Type B pancreatic cell (in vitro differentiated cells): ENCODE measurements at places on chromosomes 5 and 9. TPM values are rescaled to one million over a fixed set of nuclear protein-coding genes. Genes with fewer than 3 reads are reported as not detected.

- H3K4me3 ChIP-seq, result no peak overlapping the region
- H3K27ac ChIP-seq, result no peak overlapping the region
- H3K36me3 ChIP-seq, result peaks cover 3% of the 10 kb centered on the region
- H3K4me1 ChIP-seq, result peaks cover 7% of the 10 kb centered on the region
- DNase-seq, result no peak
- H3K27me3 ChIP-seq, result no peaks in the 10 kb centered on the region
Observed at GRCh38 chr9:113364951-113365350, 11.8 kb downstream of the HDHD3 start.

- no peak overlapping the region for H3K4me3 ChIP-seq
- no peaks in the 10 kb centered on the region for H3K27me3 ChIP-seq
- no peaks in the 10 kb centered on the region for H3K36me3 ChIP-seq
- H3K27ac ChIP-seq, result no peak overlapping the region
- DNase-seq, result no peak
Observed at GRCh38 chr5:58731641-58732040, 148.8 kb downstream of the RAB3C start.

DNA sequence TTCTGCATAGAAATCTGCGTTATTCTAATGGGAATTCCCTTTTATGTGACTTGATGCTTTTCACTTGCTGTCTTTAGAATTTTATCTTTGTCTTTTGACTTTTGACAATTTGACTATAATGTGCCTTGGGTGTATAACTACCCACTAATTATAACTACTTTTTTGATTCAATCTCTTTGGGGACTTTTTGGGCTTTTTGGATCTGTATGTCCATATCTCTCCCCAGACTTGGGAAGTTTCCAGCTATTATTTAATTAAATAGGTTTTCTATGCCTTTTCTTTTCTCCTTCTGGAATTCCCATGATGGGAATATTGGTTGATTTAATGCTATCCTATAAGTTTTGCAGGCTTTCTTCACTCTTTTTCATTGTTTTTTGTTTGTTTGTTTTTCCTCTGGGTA is 57.9 kb downstream of the LRRTM2 start:
- no peaks in the 10 kb centered on the region for H3K27me3 ChIP-seq
- no peak overlapping the region for H3K4me3 ChIP-seq

- no peak overlapping the region for H3K4me3 ChIP-seq
- DNase-seq, result no peak
- H3K36me3 ChIP-seq, result no peaks in the 10 kb centered on the region
- H3K4me1 ChIP-seq, result no peaks in the 10 kb centered on the region
Observed at GRCh38 chr5:177419046-177419445, 7.4 kb upstream of the GRK6 start.

DNA sequence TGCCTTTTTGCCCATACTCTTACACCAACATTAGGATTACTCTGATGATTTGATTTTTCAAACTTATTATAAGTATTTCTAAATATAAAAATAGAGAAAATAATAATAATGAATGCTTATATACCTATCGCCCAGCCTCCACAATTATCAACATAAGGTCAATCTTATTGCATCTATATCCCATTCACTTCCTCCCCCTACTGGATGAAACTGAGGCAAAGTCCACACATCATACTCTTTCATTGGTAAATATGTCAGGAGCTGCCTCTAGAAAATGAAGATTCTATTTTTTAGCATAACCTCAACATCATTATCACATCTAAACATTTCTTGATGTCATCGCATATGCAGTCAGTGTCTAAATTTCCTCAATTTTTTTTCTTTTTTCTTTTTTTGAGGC is 44.3 kb downstream of the SH3RF2 start:
- H3K36me3 ChIP-seq, result no peaks in the 10 kb centered on the region
- H3K4me1 ChIP-seq, result peaks cover 55% of the 10 kb centered on the region
- peak overlapping the region; percentile 30 for H3K27ac ChIP-seq
- DNase-seq, result no peak
- no peaks in the 10 kb centered on the region for H3K27me3 ChIP-seq

Gene EDIL3
- 15.4 and 19.1 TPM in 2 replicates for total RNA-seq

Gene SOWAHA
- total RNA-seq, result 2.5 and 4.4 TPM in 2 replicates

Gene PLAC8L1
- 0.95 and 2.4 TPM in 2 replicates for total RNA-seq

Gene NAIF1
- total RNA-seq, result 6.7 and 10.3 TPM in 2 replicates

Gene FCN2
- not detected in 2 replicates for total RNA-seq
